ENCODE measurements at places on chromosomes 1 and 21.

- DNase-seq = no peak
Observed at GRCh38 chr1:74161497-74161896, 36.5 kb downstream of the LRRIQ3 start.

- DNase-seq = no peak
Observed at GRCh38 chr1:216531263-216532239, 108.3 kb upstream of the USH2A start.

DNA sequence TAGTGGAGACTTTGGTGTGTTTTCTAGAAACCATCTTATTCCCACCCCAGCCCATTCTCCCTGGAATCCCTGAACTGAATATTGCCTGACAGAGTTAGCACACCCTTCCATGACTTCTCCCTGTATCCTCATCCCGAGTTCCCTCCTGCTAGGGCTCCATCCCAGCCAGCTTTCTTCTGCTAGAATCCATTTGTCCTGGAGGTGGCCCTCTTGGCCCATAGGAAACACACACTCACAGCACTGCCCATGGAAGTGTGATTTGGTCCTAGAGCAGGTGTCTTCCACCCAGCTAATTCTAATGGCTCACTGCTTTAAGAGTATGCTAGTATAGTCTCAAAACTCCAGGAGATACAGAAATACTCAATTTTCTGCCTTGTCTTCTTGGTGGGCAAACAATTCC lies 4.1 kb downstream of the KRTAP15-1 start:
- no peak for DNase-seq

DNA sequence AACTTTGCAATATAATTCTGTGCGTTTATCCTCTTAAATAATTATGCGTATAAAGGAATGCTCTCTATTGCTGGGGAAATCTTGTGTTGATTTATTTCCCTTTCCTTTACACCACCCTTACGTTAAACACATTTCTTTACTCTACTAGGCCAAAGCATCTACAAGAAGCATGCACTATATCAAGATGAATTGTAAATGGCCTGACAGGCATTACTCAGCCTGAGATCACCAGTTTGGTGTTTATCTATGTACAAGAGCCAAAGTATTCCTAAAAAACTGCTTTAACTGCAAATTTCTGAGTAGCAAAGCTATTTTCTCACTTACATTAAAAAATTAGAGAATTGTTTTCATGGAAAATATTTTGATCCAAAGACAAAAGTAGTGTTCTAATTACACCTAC lies 114.8 kb downstream of the TYW3 start:
- DNase-seq = no peak

DNA sequence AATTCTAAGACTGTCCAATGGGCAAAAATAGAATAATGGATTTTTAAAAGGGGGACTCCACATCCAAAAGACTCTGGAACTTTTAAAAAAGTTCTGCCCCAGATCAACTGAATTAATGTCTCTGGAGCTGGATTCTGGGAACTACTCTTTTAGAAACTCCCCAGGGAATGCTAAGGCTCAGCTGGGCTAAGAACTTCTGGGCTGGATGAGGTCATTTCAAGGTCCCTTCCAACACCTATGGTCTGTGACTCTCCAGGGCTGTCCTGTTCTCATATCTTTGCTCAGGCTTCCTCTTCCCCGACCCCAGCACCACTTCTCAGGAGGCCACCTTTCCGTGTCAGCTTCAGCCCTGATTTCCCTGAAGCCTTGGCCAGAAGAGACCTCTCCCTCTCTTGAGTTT lies 13.5 kb upstream of the PLA2G2C start:
- no peak for DNase-seq

- no peak for DNase-seq
Observed at GRCh38 chr1:13432251-13432650, 22.0 kb downstream of the PRAMEF20 start.

DNA sequence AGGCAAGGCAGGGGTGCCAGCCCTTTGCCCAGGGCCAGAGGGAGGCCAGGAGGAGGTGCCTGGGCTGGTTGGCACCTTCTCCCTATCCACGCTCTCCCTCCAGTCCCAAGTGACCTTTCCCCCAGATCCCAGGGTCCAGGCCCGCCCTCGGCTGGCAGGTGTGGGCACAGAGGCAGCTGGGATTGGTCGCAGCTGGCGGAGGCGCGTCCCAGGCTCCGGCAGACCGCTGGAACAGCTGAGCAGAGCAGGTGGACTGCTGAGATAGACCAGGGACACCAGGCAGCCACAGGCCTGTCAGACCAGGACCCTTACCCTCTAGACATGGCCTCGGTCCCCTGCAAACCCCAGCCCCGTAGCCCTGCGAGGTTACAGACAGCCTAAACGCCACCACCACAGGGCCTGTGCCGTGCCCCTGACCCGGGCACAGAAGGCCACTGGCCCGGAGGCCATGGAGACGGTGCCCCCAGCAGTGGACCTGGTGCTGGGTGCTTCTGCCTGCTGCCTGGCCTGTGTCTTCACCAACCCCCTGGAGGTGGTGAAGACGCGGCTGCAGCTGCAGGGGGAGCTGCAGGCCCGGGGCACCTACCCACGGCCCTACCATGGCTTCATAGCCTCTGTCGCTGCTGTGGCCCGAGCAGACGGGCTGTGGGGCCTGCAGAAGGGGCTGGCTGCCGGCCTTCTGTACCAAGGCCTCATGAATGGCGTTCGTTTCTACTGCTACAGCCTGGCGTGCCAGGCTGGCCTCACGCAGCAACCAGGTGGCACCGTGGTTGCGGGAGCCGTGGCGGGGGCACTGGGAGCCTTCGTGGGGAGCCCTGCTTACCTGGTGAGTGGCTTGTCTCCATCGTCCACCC lies at the start of gene SLC25A34:
Gene SLC25A34, plus strand, starts transcription at position 221 of the 854 bp plus-strand sequence. Its CDS starts 228 bp downstream, at position 449.
- DNase-seq = no peak

DNA sequence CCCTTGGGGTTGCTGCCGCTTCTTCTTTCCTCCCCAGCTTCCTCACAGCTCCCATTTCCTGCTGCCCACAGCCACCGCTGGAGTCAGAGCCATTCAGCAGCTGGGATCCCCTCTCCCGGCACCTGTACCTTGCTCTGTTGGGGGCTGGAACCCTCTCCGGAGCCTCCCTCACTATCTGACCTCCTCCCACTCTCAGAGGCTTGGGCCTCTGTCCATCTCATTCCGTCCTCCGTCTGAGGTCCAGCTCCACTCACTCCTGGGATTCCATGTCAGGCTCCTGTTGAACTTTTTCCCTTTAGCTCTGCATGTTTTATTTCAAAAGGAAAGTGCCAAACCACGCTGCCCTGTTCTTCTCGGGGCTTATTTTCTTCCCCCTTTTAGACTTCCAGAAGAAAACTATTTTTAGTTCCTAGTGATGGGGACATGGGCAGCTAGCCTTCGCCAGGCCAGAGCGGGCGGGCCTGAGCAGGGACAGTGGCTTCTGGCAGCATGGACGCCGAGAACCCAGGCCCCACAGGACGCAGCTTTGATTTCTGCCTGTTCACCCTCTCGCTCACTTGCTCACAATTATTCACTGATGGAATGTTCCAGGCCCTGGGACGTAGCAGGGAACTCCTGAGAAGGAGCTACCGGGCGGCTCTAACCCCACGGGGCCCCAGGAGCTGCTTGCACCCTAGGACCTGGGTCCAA lies 79.2 kb downstream of the ARHGEF10L start:
- DNase-seq = no peak

DNA sequence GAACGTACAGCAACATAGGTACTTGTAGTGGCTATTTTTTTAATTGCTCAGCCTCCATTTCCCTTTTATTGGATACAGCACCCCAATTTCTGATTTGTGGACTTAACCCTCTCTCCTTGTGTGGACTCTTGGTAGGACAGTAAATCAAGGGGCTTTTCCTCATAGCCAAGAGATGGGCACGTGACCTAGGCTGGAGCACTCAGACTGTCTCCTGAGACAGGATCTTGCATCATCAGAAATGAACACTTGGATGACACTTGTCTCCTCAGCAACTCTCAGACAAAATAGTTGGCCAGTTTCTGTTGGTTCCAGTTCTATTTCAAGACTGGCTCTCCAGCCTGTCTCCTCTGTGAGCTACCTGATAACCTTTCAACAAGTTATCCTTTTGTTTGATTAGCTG lies 112.9 kb upstream of the ZNF678 start:
- no peak for DNase-seq

GRCh38 chr1:210239349-210240111 lies 6.9 kb downstream of the SERTAD4 start:
- peak; percentile 9 for DNase-seq

DNA sequence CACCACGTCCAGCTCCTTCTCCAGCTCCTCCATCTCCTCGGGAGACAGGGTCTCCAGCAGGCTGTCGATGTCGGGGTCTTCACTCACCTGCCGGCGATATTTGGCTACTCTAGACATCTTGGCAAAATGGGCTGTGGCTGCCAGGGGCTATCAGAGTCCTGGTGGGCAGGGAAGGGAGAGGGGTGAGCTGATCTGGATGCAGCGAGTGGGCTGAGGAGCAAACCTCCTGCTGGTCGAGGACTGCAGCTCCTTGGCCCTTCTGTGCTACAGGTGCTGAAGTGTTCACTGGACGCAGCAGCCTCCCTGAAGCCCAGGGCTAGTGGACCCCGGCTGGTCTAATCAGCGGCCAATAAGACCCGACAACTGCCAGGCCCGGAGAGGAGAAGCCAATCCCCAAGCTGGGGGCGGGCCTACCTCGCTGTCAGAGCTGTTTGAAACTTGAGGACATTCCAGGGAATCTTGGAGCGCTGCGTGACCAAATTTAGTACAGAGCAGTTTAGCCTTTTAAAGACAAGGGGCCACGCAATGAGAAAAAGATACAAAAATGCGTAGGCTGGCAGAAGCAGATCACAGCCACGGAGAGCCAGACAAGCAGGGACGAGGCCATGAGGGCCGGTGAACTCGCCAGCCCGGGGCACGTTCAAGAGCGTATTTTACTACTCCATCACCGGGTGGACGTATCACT lies at the start of gene LMOD1:
Gene LMOD1, minus strand, starts transcription at position 325 of the 685 bp plus-strand sequence. Its CDS starts 208 bp downstream, at position 117.
- no peak for DNase-seq

GRCh38 chr1:217369271-217369981 lies 261.5 kb downstream of the GPATCH2 start:
- no peak for DNase-seq

DNA sequence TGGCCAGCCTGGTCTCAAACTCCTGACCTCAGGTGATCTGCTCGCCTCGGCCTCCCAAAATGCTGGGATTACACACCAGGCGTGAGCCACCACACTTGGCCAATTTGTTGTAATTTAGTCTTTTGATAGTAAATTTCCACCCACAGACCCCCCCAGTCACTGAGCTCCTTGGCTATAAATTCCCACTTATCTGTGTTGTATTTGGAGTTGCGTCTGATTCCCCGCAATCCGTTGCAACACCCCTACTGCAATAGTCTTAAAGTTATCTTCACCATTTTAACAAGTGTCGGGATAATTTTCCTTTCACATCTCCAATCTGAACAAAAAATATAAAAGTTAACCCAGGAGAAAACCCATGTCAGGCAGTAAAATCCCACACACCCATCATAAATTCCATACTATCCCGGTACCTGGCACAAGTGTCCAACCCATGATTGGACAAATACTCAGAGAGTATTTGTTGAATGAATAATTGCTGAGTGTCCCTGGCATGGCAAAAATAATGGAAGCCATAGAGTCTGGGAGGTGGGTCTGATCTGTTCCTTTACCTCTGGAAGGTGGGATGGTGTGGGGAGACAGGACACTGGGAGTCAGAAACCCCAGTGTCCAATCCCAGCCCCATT lies 9.3 kb upstream of the CNR2 start:
- no peak for DNase-seq

GRCh38 chr1:206469411-206469932 lies 804 bp upstream of the IKBKE start:
- no peak for DNase-seq

DNA sequence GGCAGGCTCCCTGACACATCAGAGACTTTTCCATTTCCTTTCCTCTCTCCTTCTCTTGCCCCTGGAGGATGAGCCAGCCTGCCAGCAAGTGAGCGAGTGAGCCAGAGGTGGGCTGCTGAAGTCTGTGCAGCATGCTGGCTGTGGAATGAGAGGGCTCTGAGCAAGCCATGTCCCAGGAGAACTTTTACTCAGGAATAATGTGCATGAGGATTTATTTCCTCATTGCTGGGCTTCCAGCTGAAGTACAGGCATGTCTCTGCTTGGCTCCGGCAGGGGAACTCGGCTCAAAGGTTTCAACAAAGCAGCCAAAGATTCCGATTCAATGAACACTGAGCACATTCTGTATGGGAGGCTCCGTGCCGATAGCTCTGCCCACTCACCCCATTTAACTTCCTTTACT lies 43.7 kb downstream of the UBIAD1 start:
- no peak for DNase-seq

- no peak for DNase-seq
Observed at GRCh38 chr1:93668121-93668520, 13.5 kb downstream of the BCAR3 start.

Data from anterior cingulate cortex (tissue), 58 donors.